Muscle of leg (tissue), 16 donors: ENCODE measurements at places on chromosomes 13 and 19. TPM values are rescaled to one million over a fixed set of nuclear protein-coding genes. Genes with fewer than 3 reads are reported as not detected.

Gene NALCN
- 0.89 TPM for total RNA-seq

Gene PNMA8B
- total RNA-seq = 3.5 TPM

Gene MAB21L1
- 9.0 TPM for total RNA-seq

Gene IFNL1
- total RNA-seq = not detected

Gene ZNF331
- 14.5 TPM for total RNA-seq

Gene IGFL3
- total RNA-seq = not detected

Gene NRTN
- total RNA-seq = 0.44 TPM

Gene KLK6
- total RNA-seq = 0.09 TPM

Gene DACT3
- total RNA-seq = 14.6 TPM

Gene CRB3
- not detected for total RNA-seq

Gene CBY2
- not detected for total RNA-seq

Gene TGFBR3L
- 0.31 TPM for total RNA-seq

Gene GIPR
- 0.09 TPM for total RNA-seq
